Left renal pelvis (tissue), 4 donors: ENCODE measurements at places on chromosomes 6 and 20. TPM values are rescaled to one million over a fixed set of nuclear protein-coding genes. Genes with fewer than 3 reads are reported as not detected.

Gene COL21A1
- 104 TPM for polyA plus RNA-seq

Gene NEDD9
- polyA plus RNA-seq = 73.0 TPM

Gene RNASET2
- polyA plus RNA-seq = 65.3 TPM

Gene DCDC2
- polyA plus RNA-seq = 1.6 TPM

Gene QKI
- polyA plus RNA-seq = 159 TPM

Gene FNDC11
- 1.2 TPM for polyA plus RNA-seq

Gene C6orf58
- 0.38 TPM for polyA plus RNA-seq

Gene GUCA1A
- polyA plus RNA-seq = 0.32 TPM

Gene ENPP1
- 22.5 TPM for polyA plus RNA-seq

Gene WFDC10B
- not detected for polyA plus RNA-seq

Gene PAK5
- polyA plus RNA-seq = 0.27 TPM

Gene SPEF1
- polyA plus RNA-seq = not detected

Gene HEY2
- 8.0 TPM for polyA plus RNA-seq

Gene PSORS1C1
- polyA plus RNA-seq = 0.19 TPM

Gene FAM217A
- polyA plus RNA-seq = 3.5 TPM

Gene LRP11
- 49.1 TPM for polyA plus RNA-seq

Gene C20orf141
- not detected for polyA plus RNA-seq

Gene LY6G5C
- polyA plus RNA-seq = 2.5 TPM

Gene MBOAT1
- polyA plus RNA-seq = 23.1 TPM

Gene SAMHD1
- polyA plus RNA-seq = 27.9 TPM

Gene PNLDC1
- polyA plus RNA-seq = 1.7 TPM

Gene SLC35D3
- polyA plus RNA-seq = 0.12 TPM

Gene ADGRG6
- 36.1 TPM for polyA plus RNA-seq

Gene SCRT2
- polyA plus RNA-seq = not detected

Gene SCGN
- 0.31 TPM for polyA plus RNA-seq

Gene CYP39A1
- 8.1 TPM for polyA plus RNA-seq

Gene CST5
- polyA plus RNA-seq = 0.27 TPM

Gene CNR1
- 1.1 TPM for polyA plus RNA-seq

Gene NKX2-2
- not detected for polyA plus RNA-seq

Gene AARS2
- polyA plus RNA-seq = 15.2 TPM

Gene CCN5
- 0.26 TPM for polyA plus RNA-seq

Gene RNF39
- 1.1 TPM for polyA plus RNA-seq

Gene LZTS3
- 14.3 TPM for polyA plus RNA-seq

Gene CFAP206
- polyA plus RNA-seq = 0.37 TPM

Gene ALDH8A1
- 28.3 TPM for polyA plus RNA-seq

Gene C4A
- polyA plus RNA-seq = 26.2 TPM

Gene MLN
- 1.3 TPM for polyA plus RNA-seq

Gene GMDS
- polyA plus RNA-seq = 79.7 TPM

Gene SLC35F1
- polyA plus RNA-seq = 3.9 TPM

Gene TGM3
- polyA plus RNA-seq = 0.39 TPM

Gene TNF
- 0.29 TPM for polyA plus RNA-seq

Gene ZC3H12D
- polyA plus RNA-seq = 0.20 TPM

Gene PLCB4
- 8.5 TPM for polyA plus RNA-seq

Gene SNAI1
- 7.9 TPM for polyA plus RNA-seq

Gene SCUBE3
- 48.1 TPM for polyA plus RNA-seq

Gene POM121L2
- polyA plus RNA-seq = not detected

Gene CRYBG1
- polyA plus RNA-seq = 27.0 TPM

Gene MKKS
- 31.8 TPM for polyA plus RNA-seq

Gene KIF3B
- polyA plus RNA-seq = 49.5 TPM

Gene MAFB
- polyA plus RNA-seq = 117 TPM

Gene SMPDL3A
- 12.2 TPM for polyA plus RNA-seq

Gene MMP24
- 1.5 TPM for polyA plus RNA-seq
